PC-9 (cell line): ENCODE measurements at places on chromosomes 6 and 20. TPM values are rescaled to one million over a fixed set of nuclear protein-coding genes. Genes with fewer than 3 reads are reported as not detected.

Gene OPRL1
- 1.5 and 2.7 TPM in 2 replicates for total RNA-seq

Gene TINAG
- total RNA-seq = not detected in 2 replicates

GRCh38 chr6:107400616-107401147 lies 58.7 kb downstream of the PDSS2 start:
- no peaks in the 10 kb centered on the region for H3K27me3 ChIP-seq
- H3K4me1 ChIP-seq = no peaks in the 10 kb centered on the region
- no peaks in the 10 kb centered on the region for H3K36me3 ChIP-seq
- H3K4me3 ChIP-seq = no peak overlapping the region

GRCh38 chr6:22726966-22727365 lies 157.6 kb downstream of the HDGFL1 start:
- no peaks in the 10 kb centered on the region for H3K27me3 ChIP-seq
- H3K4me3 ChIP-seq = no peak overlapping the region
- no peak overlapping the region for H3K27ac ChIP-seq
- no peaks in the 10 kb centered on the region for H3K4me1 ChIP-seq
- H3K36me3 ChIP-seq = no peaks in the 10 kb centered on the region

- no peak for DNase-seq
- no peak overlapping the region for H3K4me3 ChIP-seq
- H3K27me3 ChIP-seq = no peaks in the 10 kb centered on the region
- H3K4me1 ChIP-seq = peaks cover 17% of the 10 kb centered on the region
- no peaks in the 10 kb centered on the region for H3K36me3 ChIP-seq
Observed at GRCh38 chr6:37047689-37048402, 42.4 kb downstream of the FGD2 start.

GRCh38 chr20:33507461-33507860 lies 17.6 kb downstream of the CBFA2T2 start:
- H3K27me3 ChIP-seq = no peaks in the 10 kb centered on the region
- no peaks in the 10 kb centered on the region for H3K4me1 ChIP-seq
- no peaks in the 10 kb centered on the region for H3K36me3 ChIP-seq
- no peak overlapping the region for H3K4me3 ChIP-seq

- H3K4me1 ChIP-seq = no peaks in the 10 kb centered on the region; the same call in 1 of the 2 replicates
- H3K27ac ChIP-seq = no peak overlapping the region
- no peak for DNase-seq
- H3K4me3 ChIP-seq = no peak overlapping the region
Observed at GRCh38 chr6:33549196-33549595, 30.9 kb downstream of the BAK1 start.
